ENCODE measurements at places on chromosomes 2 and 18.

GRCh38 chr18:2471523-2471922, 99.8 kb downstream of the METTL4 start:
- no peaks in the 10 kb centered on the region for H3K36me3 ChIP-seq
- no peak overlapping the region for H3K27ac ChIP-seq
- H3K4me3 ChIP-seq = no peak overlapping the region
- DNase-seq = no peak
- H3K4me1 ChIP-seq = no peaks in the 10 kb centered on the region

DNA sequence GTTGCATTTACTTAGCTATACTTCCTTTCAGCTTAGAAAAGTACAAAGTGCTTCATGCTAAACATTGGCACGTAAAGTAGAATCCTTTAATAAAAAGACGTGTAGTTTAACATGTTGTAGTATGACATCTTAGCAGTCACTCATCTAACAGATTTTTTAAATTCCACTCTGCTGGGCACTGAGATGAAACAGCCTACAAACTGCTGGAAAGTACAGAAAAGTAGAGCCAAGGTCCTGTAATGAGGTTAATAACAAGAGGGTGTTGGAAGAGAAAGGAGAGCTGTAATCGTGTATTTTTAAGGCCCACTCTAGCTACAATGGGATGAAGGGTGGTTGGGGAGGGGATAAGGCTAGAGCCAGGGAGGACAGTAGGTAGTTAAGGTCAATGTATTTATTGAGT, 10.7 kb downstream of the CD8A start:
- H3K4me1 ChIP-seq = peaks cover 3% of the 10 kb centered on the region
- H3K27ac ChIP-seq = no peak overlapping the region
- DNase-seq = no peak
- no peak overlapping the region for H3K4me3 ChIP-seq

GRCh38 chr2:172299741-172300140, 127.6 kb upstream of the ITGA6 start:
- DNase-seq = no peak
- peaks cover 26% of the 10 kb centered on the region for H3K27me3 ChIP-seq
- no peaks in the 10 kb centered on the region for H3K4me1 ChIP-seq
- H3K4me3 ChIP-seq = no peak overlapping the region
- H3K36me3 ChIP-seq = no peaks in the 10 kb centered on the region
- no peak overlapping the region for H3K27ac ChIP-seq

DNA sequence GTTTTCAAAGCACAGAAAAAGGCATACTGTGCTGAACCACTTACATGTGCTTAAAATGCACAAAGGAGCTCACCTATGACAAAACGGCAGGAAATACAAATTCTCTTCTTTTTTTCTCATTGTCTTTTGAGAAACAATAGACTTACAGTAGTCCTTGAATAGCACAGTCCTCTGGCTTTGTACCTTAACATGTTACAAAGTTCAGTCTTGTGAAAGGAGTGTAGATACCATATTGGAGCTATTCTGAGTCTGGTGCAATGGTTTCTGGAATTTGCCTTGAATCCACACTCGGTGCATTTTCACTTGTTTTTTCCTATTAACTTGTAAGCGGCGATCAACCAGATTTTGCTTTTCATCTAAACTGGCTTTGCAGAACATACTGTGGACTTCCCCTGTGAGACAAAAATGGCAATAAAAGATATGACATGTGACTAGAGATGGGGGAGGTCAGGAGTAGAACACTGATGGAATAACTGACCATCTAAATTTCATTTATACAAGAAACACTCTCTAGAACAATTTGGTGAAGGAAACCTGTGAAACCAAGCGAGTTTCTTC, 109.7 kb downstream of the METTL8 start:
- no peak overlapping the region for H3K4me3 ChIP-seq

GRCh38 chr2:160372010-160372356, 121.6 kb downstream of the RBMS1 start:
- H3K4me3 ChIP-seq = no peak overlapping the region
- DNase-seq = no peak
- no peak overlapping the region for H3K27ac ChIP-seq
- H3K4me1 ChIP-seq = peaks cover 40% of the 10 kb centered on the region

Measured in activated T-helper 2 cell treated with anti-CD3 and anti-CD28 coated beads, Interferon-gamma antibody, Interleukin-2, Interleukin-4, amounts not matched to agents 10 μg/mL and 5 μg/mL and 100 μg/mL, durations not matched to agents 14 hours and 24 hours and 36 hours (primary cell).